CD4-positive, alpha-beta T cell treated with Interleukin-1 beta for 1 hour (primary cell): ENCODE measurements at places on chromosomes 2 and 18.

DNA sequence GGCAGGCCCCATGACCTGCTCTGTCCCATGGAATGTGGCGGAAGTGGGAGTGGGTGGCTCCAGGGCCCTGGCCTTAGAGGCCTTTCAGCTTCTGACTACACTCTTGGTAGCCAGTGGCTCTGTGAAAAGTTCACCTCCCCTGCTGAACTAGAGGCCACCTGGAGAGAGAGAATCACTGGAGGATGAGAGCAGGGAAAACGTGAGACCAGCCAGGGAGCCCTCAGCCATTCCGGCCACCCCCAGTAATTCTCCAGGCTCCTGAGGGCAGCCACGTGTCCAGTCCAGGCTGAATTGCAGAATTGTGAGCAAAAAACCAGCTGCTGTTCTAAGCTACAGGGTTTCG, 10.5 kb downstream of the COLEC12 start:
- no peak for DNase-seq

- no peak for DNase-seq
Observed at GRCh38 chr2:42973726-42974125, 181.3 kb upstream of the HAAO start.

- no peak for DNase-seq
Observed at GRCh38 chr2:194105358-194105757, 1551.7 kb upstream of the SLC39A10 start.

- DNase-seq: no peak
Observed at GRCh38 chr2:189519631-189520387, 60.8 kb downstream of the SLC40A1 start.

- no peak for DNase-seq
Observed at GRCh38 chr2:35080231-35080910, 1275.2 kb upstream of the CRIM1 start.
